Fibroblast of lung (primary cell): ENCODE measurements at places on chromosomes 12 and 14. TPM values are rescaled to one million over a fixed set of nuclear protein-coding genes. Genes with fewer than 3 reads are reported as not detected.

- no peak overlapping the region for H3K4me3 ChIP-seq
- H3K27ac ChIP-seq, result no peak overlapping the region
- H3K36me3 ChIP-seq, result no peaks in the 10 kb centered on the region
- no peaks in the 10 kb centered on the region for H3K4me1 ChIP-seq
- no peak for DNase-seq
- H3K27me3 ChIP-seq, result no peaks in the 10 kb centered on the region
Measured at GRCh38 chr12:68293347-68293746, 38.8 kb downstream of the MDM1 start.

DNA sequence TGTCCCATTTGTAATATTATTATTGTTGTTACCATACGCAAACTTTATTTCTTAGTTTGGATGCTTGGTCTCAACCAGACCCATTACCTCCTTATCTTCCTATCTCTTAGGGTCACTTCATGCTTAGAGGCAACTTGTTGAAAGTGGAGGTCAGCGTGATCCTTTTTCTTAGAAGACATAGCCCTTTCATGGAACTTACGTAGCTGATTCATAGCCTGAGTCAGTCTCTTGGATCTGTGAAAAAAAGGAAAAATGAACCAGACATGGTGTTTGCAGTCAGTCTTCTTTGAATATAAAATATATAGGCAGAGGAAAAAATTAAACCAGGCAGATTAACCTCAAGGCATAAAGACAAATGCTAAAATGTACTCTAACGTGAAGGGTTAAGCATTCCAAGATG lies 613.7 kb downstream of the DIO2 start:
- H3K27me3 ChIP-seq, result no peaks in the 10 kb centered on the region
- H3K27ac ChIP-seq, result no peak overlapping the region
- H3K4me3 ChIP-seq, result no peak overlapping the region
- peaks cover 3% of the 10 kb centered on the region for H3K4me1 ChIP-seq
- no peaks in the 10 kb centered on the region for H3K36me3 ChIP-seq

Gene CATSPERB
- under 0.01 TPM in 1 of 2 replicates, not detected in the other for total RNA-seq

DNA sequence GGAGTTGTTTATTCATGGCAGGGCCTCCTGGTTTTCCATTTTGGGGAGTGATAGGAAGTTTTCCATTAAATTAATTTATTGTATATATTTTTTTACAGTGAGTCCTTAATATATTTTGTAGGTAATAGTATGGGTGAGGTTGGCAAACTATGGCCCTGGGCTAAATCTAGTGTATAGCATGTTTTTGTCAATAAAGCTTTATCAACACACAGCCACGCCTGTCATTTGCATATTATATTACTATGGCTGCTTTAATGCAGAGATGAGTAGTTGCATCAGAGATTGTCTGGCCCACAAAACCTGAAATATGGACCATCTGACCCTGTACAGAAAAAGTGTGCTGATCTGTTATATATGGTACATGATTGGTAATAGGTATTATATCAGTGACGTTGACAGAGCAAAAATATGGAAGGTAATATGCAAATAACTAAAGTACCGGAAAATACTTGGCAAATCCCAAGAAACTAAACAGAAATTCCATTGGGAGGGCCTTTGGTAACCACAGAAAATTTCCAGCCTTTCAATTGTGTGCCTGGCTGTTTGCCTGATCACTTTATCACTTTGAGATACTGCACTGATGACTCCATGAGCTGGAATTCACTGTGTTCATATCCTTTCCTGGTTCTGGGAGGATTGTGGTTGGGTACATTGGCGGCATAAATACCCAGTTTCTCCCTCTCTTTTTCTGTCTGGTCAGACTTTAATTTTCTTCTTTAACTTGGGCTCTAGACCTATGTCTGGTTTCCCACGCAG lies 61.7 kb upstream of the RFLNA start:
- DNase-seq, result peak; percentile 98
- no peaks in the 10 kb centered on the region for H3K27me3 ChIP-seq
- no peaks in the 10 kb centered on the region for H3K4me1 ChIP-seq
- no peaks in the 10 kb centered on the region for H3K36me3 ChIP-seq
- no peak overlapping the region for H3K27ac ChIP-seq
- H3K4me3 ChIP-seq, result no peak overlapping the region

Gene RTN1
- under 0.01 and 0.17 TPM in 2 replicates for total RNA-seq

- DNase-seq, result no peak
- H3K4me3 ChIP-seq, result peak overlapping the region; percentile 87
- H3K36me3 ChIP-seq, result no peaks in the 10 kb centered on the region
- H3K27me3 ChIP-seq, result no peaks in the 10 kb centered on the region
- H3K27ac ChIP-seq, result peak overlapping the region; percentile 62
Measured at GRCh38 chr12:2957816-2958431, 1.3 kb upstream of the TEAD4 start.

Gene SMCO3
- 0.17 TPM in 1 of 2 replicates, not detected in the other for total RNA-seq

- H3K27me3 ChIP-seq, result no peaks in the 10 kb centered on the region
- H3K27ac ChIP-seq, result no peak overlapping the region
- H3K4me3 ChIP-seq, result no peak overlapping the region
- DNase-seq, result no peak
- H3K4me1 ChIP-seq, result no peaks in the 10 kb centered on the region
Measured at GRCh38 chr12:92953747-92954146, 24.7 kb upstream of the EEA1 start.

Gene NEUROD4
- total RNA-seq, result not detected in 2 replicates

DNA sequence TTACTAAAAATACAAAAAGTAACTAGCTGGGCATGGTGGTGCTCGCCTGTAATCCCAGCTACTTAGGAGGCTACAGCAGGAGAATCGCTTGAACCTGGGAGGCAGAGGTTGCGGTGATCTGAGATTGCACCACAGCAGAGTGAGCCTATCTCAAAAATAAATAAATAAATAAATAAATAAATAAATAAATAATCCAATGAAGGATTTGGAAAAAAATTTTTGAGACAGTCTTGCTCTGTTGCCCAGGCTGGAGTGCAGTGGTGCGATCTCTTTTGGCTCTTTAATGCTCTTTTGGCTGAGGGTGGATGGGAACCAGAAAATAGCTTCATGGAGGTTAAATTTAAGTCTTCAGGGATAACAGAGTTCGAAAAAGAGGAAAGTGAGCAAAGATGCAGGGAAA lies 11.7 kb downstream of the ATP5MC2 start:
- H3K36me3 ChIP-seq, result peaks cover 7% of the 10 kb centered on the region
- no peak overlapping the region for H3K4me3 ChIP-seq
- no peaks in the 10 kb centered on the region for H3K27me3 ChIP-seq
- H3K27ac ChIP-seq, result no peak overlapping the region
